ENCODE measurements at places on chromosomes 3 and 15.

DNA sequence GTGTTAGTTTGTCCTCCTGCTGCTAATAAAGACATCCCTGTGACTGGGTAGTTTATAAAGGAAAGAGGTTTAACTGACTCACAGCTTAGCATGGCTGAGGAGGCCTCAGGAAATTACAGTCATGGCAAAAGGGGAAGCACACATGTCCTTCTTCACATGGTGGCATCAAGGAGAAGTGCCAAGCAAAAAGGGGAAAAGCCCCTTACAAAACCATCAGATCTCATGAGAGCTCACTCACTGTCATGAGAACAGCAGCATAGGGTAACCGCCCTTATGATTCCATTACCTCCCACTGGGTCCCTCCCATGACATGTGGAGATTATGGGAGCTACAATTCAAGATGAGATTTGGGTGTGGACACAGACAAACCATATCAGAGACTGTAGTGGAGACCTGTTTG, 27.0 kb downstream of the TM2D3 start:
- H3K27ac ChIP-seq, result no peak overlapping the region
- H3K4me3 ChIP-seq, result no peak overlapping the region
- no peaks in the 10 kb centered on the region for H3K4me1 ChIP-seq
- H3K36me3 ChIP-seq, result no peaks in the 10 kb centered on the region

GRCh38 chr3:45426161-45426560, 37.8 kb downstream of the LARS2 start:
- peak; percentile 83 for DNase-seq
- no peaks in the 10 kb centered on the region for H3K27me3 ChIP-seq
- H3K4me3 ChIP-seq, result no peak overlapping the region
- peaks cover 21% of the 10 kb centered on the region for H3K36me3 ChIP-seq
- no peak overlapping the region for H3K27ac ChIP-seq
- no peaks in the 10 kb centered on the region for H3K4me1 ChIP-seq

- H3K27me3 ChIP-seq, result no peaks in the 10 kb centered on the region
- H3K27ac ChIP-seq, result no peak overlapping the region
- H3K4me3 ChIP-seq, result no peak overlapping the region
- no peak for DNase-seq
- H3K36me3 ChIP-seq, result no peaks in the 10 kb centered on the region
These were observed 32.3 kb downstream of the SLCO3A1 start for GRCh38 chr15:91885714-91886270.

- peaks cover 64% of the 10 kb centered on the region for H3K36me3 ChIP-seq
- H3K27ac ChIP-seq, result no peak overlapping the region
- H3K4me3 ChIP-seq, result no peak overlapping the region
- H3K4me1 ChIP-seq, result no peaks in the 10 kb centered on the region
- H3K27me3 ChIP-seq, result no peaks in the 10 kb centered on the region
- peak; percentile 94 for DNase-seq
These were observed 11.1 kb upstream of the ABHD10 start for GRCh38 chr3:111967651-111968274.

- no peak overlapping the region for H3K4me3 ChIP-seq
- no peak overlapping the region for H3K27ac ChIP-seq
- no peak for DNase-seq
- H3K4me1 ChIP-seq, result no peaks in the 10 kb centered on the region
- peaks cover 5% of the 10 kb centered on the region for H3K27me3 ChIP-seq
- H3K36me3 ChIP-seq, result no peaks in the 10 kb centered on the region
These were observed 67.1 kb downstream of the GRM7 start for GRCh38 chr3:6928064-6928463.

GRCh38 chr15:89077750-89078149, 10.5 kb upstream of the ABHD2 start:
- H3K27ac ChIP-seq, result no peak overlapping the region
- no peaks in the 10 kb centered on the region for H3K27me3 ChIP-seq
- peaks cover 8% of the 10 kb centered on the region for H3K4me1 ChIP-seq

- H3K27me3 ChIP-seq, result no peaks in the 10 kb centered on the region
These were observed 398.5 kb downstream of the ROBO1 start for GRCh38 chr3:79369306-79369705.

GRCh38 chr3:118760585-118761290, 273.9 kb downstream of the IGSF11 start:
- no peaks in the 10 kb centered on the region for H3K4me1 ChIP-seq
- no peak overlapping the region for H3K27ac ChIP-seq
- no peaks in the 10 kb centered on the region for H3K27me3 ChIP-seq
- no peak overlapping the region for H3K4me3 ChIP-seq
- peaks cover 53% of the 10 kb centered on the region for H3K36me3 ChIP-seq

- peak; percentile 35 for DNase-seq
- no peaks in the 10 kb centered on the region for H3K4me1 ChIP-seq
- H3K27me3 ChIP-seq, result peaks cover 3% of the 10 kb centered on the region
These were observed 21.4 kb upstream of the CSPG4 start for GRCh38 chr15:75733761-75734651.

- no peak overlapping the region for H3K4me3 ChIP-seq
- no peak overlapping the region for H3K27ac ChIP-seq
- peaks cover 9% of the 10 kb centered on the region for H3K27me3 ChIP-seq
- no peak for DNase-seq
These were observed 15.9 kb upstream of the SMAD3 start for GRCh38 chr15:67049351-67050044.

GRCh38 chr15:101308604-101309435, 13.8 kb upstream of the SNRPA1 start:
- no peaks in the 10 kb centered on the region for H3K4me1 ChIP-seq
- peak; percentile 33 for DNase-seq
- H3K36me3 ChIP-seq, result no peaks in the 10 kb centered on the region
- H3K27ac ChIP-seq, result no peak overlapping the region
- no peaks in the 10 kb centered on the region for H3K27me3 ChIP-seq
- no peak overlapping the region for H3K4me3 ChIP-seq

GRCh38 chr3:129077222-129077621, 16.6 kb downstream of the GP9 start:
- no peaks in the 10 kb centered on the region for H3K4me1 ChIP-seq
- no peak overlapping the region for H3K27ac ChIP-seq
- no peak for DNase-seq
- H3K36me3 ChIP-seq, result no peaks in the 10 kb centered on the region
- no peak overlapping the region for H3K4me3 ChIP-seq
- H3K27me3 ChIP-seq, result no peaks in the 10 kb centered on the region

- H3K27ac ChIP-seq, result no peak overlapping the region
- H3K27me3 ChIP-seq, result peaks cover 50% of the 10 kb centered on the region
- no peak overlapping the region for H3K4me3 ChIP-seq
- no peaks in the 10 kb centered on the region for H3K4me1 ChIP-seq
- no peak for DNase-seq
These were observed 224.8 kb downstream of the RPLP1 start for GRCh38 chr15:69677403-69677802.

DNA sequence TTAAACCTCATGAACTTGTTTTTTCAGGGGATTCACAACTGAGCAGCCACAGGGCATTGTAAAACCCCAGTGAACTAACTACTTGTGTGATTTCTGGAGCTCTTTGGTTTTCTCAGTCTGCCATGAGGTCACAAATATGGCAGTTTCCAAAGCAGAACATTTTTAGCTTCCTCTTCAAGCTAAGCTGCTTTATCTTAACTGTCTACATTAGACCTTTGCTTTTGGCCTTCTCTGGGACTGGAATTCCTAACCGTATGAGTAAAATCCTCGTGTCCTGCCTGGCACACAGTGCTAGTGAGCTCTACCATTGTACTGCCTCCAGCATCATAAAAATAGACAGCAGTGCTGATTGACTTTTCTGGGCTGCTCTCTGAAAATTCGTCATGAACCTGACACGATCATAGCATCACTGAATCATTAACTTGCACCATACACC, 22.1 kb downstream of the CDIN1 start:
- peak overlapping the region; percentile 94 for H3K27ac ChIP-seq
- H3K27me3 ChIP-seq, result no peaks in the 10 kb centered on the region
- DNase-seq, result no peak
- H3K36me3 ChIP-seq, result no peaks in the 10 kb centered on the region
- no peaks in the 10 kb centered on the region for H3K4me1 ChIP-seq
- H3K4me3 ChIP-seq, result no peak overlapping the region

- H3K27me3 ChIP-seq, result no peaks in the 10 kb centered on the region
- H3K27ac ChIP-seq, result no peak overlapping the region
- H3K36me3 ChIP-seq, result no peaks in the 10 kb centered on the region
These were observed 34.7 kb upstream of the TUBGCP5 start for GRCh38 chr15:23073890-23074646.

- no peak for DNase-seq
- H3K27ac ChIP-seq, result no peak overlapping the region
- H3K36me3 ChIP-seq, result no peaks in the 10 kb centered on the region
- H3K4me1 ChIP-seq, result no peaks in the 10 kb centered on the region
- no peak overlapping the region for H3K4me3 ChIP-seq
These were observed 12.1 kb downstream of the FGF7 start for GRCh38 chr15:49435174-49435573.

GRCh38 chr3:32352563-32352962, 39.1 kb upstream of the CMTM7 start:
- no peaks in the 10 kb centered on the region for H3K36me3 ChIP-seq
- no peak for DNase-seq
- no peak overlapping the region for H3K27ac ChIP-seq
- H3K4me3 ChIP-seq, result no peak overlapping the region
- H3K27me3 ChIP-seq, result no peaks in the 10 kb centered on the region

DNA sequence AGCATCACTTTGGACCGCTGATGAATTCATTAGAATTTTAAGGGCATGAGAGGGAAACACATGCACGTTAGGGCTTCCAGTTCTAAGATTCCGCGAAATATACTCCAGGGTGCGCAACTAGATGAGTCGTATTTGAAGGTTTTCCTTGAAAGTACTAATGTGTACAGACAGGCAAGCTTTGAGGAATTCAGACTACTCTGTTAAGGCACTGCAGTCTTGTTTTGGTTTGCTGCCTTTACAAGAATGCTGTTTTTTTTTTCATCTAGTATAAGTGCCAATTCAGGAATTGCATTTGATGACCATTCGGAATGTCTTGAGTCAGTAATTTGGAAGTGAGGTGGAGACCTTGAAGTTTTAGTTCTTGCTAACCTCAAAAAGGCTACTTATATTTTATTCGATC, 19.1 kb downstream of the TRNT1 start:
- H3K4me1 ChIP-seq, result no peaks in the 10 kb centered on the region
- H3K4me3 ChIP-seq, result no peak overlapping the region
- no peak for DNase-seq
- no peak overlapping the region for H3K27ac ChIP-seq

DNA sequence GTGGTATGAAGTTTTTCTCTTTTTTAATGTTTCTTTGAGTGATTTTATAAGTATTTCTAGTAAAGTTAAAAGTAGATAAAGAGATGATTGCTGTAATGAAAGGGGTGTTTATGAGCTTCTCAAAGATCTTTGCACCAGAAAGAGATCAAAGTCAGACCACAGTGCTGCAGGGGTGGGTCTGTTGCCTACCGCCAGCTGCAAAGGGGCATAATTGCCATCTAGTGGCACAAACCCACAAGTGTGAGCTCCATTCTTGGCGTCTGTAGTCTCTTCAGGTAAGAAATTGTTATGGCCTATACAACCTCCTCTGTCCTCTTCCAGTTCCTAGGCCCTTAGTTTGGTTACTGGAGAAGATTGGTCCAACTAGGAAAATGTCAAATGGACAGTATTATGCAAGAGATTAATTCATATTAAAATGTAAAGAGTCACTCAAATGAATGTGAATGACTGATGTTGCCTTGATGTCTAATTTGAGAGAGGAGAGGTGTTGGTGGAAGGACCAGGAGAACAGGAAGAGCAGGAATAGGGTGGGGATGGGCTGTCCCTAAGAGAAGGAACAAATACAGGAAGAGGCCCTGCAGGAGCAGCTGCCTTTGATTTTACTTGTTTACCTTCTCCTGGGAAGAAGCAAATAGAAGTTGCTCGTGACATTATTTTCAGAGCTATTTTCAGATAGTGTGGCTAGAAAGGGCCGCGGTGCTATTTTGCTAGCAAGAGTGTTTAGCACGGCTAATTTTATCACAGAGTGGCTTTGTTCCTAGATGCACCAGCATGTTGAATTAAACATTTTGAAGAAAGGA, 53.0 kb upstream of the GSK3B start:
- peak; percentile 56 for DNase-seq
- H3K4me3 ChIP-seq, result no peak overlapping the region
- no peaks in the 10 kb centered on the region for H3K36me3 ChIP-seq
- H3K27me3 ChIP-seq, result no peaks in the 10 kb centered on the region

GRCh38 chr15:70240082-70240481, 142.4 kb upstream of the TLE3 start:
- no peaks in the 10 kb centered on the region for H3K36me3 ChIP-seq
- peaks cover 27% of the 10 kb centered on the region for H3K27me3 ChIP-seq
- peak; percentile 5 for DNase-seq
- H3K4me3 ChIP-seq, result no peak overlapping the region

DNA sequence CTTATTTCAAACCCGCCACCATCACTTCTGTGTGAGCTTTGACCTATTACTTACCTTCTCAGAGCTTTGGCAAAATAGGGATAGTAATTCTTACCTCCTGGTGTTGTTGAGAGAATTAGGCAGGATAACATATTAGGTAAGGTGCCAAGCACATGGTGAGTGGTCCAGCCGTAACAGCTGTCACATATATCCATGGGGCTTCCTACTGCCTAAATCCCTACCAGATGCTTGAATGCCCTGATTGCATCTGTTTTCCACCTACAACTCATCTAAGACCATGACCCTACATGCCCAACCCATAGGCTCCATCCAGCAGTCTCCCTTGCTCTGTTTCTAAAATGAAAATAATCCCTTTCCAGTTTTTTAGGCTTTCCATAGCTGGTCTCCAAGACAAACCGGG, 162.3 kb upstream of the NR2E3 start:
- no peaks in the 10 kb centered on the region for H3K36me3 ChIP-seq
- no peaks in the 10 kb centered on the region for H3K27me3 ChIP-seq
- H3K4me3 ChIP-seq, result no peak overlapping the region
- no peak for DNase-seq
- H3K4me1 ChIP-seq, result peaks cover 16% of the 10 kb centered on the region
- no peak overlapping the region for H3K27ac ChIP-seq

- no peak overlapping the region for H3K27ac ChIP-seq
- no peak overlapping the region for H3K4me3 ChIP-seq
- no peak for DNase-seq
These were observed 37.5 kb downstream of the PML start for GRCh38 chr15:74032046-74032445.

DNA sequence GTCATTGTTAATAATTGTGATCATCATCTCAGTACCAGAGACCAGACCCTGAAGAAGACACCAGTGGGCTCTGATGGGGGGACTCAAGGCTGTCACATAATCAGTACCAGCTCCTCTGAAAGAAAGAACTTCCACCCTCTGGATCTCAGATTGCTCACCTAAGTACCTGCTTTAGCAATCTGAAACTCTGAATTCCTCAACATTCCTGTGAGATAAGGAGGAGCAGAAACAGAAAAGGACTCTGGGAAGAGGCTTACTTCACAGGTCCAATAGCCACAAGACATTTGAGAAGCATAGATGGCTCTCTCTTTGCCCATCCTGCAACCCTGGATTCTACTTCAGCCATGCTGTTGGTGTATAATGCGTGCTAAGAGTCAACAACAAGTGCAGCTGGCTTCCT, 44.0 kb upstream of the OXTR start:
- H3K36me3 ChIP-seq, result no peaks in the 10 kb centered on the region
- no peaks in the 10 kb centered on the region for H3K27me3 ChIP-seq
- H3K27ac ChIP-seq, result no peak overlapping the region

GRCh38 chr15:60801395-60801794, 322.5 kb upstream of the ICE2 start:
- no peak overlapping the region for H3K4me3 ChIP-seq
- no peak for DNase-seq
- no peaks in the 10 kb centered on the region for H3K27me3 ChIP-seq
- H3K27ac ChIP-seq, result no peak overlapping the region
- H3K36me3 ChIP-seq, result no peaks in the 10 kb centered on the region
- no peaks in the 10 kb centered on the region for H3K4me1 ChIP-seq
